ENCODE measurements at places on chromosomes 12 and 14.

GRCh38 chr12:67357376-67358125 lies 88.4 kb downstream of the CAND1 start:
- DNase-seq: no peak

- DNase-seq: no peak
Observed at GRCh38 chr14:69040353-69040752, 61.3 kb upstream of the ACTN1 start.

- DNase-seq: no peak
Observed at GRCh38 chr12:87405918-87406317, 623.3 kb downstream of the C12orf50 start.

- DNase-seq: no peak
Observed at GRCh38 chr14:25677111-25677510, 627.2 kb upstream of the STXBP6 start.

DNA sequence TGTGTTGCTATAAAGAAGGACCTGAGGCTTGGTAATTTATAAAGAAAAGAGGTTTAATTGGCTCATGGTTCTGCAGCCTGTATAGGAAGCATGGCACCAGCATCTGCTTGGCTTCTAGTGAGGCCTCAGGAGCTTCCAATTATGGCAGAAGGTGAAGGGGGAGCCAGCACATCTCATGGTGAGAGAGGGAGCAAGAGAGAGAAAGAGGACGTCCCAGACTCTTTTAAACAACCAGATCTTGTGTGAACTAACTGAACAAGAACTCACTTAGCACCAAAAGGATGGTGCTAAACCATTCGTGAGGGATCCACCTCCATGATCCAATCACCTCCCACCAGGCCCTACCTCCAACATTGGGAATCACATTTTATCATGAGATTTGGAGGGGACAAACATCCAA lies 6.1 kb upstream of the SNAPC1 start:
- no peak for DNase-seq

DNA sequence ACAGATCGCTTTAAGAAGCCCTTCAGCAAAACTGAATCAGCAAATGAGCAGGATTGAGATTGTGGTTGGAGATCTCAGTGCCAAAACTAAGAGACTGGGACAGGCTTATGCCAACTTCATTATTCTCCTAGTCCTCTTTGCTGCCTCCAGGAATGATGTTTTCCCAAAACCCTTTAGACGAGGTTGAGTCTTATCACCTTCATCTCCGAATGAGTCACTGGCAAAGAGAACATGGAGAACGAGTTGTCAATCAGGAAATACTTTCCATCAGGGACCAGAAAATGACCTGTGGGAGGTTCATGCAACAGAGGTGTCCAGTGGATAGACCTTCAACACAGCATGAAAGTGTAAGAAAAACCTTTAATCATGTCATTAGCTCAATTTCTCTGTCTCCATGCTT lies 461.5 kb downstream of the RMST start:
- no peak for DNase-seq

GRCh38 chr12:45701296-45701695 lies 28.2 kb upstream of the ARID2 start:
- no peak for DNase-seq

DNA sequence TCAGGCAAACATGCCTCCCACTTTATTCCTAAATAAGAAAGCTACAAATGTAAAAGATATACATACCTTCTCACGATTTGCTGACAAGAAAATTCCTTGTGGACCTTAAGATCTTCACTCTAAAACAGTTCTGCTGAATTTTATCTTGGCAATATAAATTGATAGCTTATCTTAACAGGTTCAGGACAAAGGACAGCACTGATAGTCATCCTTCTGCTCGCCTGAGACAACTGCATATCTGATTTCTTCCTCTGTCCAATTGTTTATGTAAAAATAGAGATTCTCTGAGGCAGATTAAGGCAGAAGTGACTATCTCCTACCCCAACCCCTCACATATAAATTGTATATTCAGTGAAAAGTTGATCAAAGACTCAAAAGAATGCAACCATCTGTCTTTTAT lies 44.9 kb downstream of the CAPZA3 start:
- DNase-seq: no peak

DNA sequence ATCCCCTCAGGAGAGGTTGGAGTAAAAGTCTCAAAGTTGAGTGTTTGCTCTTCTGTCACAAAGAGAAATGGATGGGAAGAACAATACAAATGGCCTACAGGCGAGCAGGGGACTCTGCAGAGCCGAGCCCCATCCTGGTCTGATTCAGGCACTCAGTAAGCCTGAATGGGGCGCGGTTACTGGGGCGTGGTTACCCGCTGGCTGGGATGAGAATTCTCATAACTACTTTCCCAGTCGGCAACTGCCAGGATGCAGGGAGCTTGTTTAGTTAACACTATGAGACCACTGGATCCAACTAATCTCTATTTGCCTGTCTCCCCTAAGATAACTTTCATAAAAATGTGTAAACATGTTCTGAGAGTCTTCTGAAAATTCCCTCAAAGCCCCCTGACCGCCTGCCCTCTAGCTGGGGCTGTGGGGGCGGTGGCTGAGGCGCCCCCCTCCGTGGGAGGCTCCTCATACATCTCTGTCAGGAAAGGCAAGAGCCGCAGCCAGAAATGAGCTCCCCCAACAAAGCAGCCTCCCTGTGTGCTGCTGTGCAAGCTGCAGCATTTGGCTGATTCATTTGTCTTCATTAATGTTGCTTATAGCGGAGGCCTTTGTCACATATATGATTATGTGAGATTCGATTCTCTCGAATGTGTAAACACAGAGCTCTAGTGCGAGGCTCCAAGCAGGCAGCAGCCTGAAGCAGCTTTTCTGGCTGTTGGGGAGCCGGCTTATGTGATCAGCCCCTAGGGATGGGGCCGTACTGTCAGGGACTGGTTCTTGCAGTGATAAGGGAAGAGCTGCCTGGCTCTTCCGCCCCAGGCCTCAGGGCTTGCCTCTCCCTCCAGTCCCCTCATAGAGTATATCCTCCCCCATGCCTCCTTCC lies 126.1 kb upstream of the ARHGAP5 start:
- peak; percentile 20 for DNase-seq

GRCh38 chr12:48340943-48341342 lies 9.8 kb downstream of the ZNF641 start:
- DNase-seq: no peak

DNA sequence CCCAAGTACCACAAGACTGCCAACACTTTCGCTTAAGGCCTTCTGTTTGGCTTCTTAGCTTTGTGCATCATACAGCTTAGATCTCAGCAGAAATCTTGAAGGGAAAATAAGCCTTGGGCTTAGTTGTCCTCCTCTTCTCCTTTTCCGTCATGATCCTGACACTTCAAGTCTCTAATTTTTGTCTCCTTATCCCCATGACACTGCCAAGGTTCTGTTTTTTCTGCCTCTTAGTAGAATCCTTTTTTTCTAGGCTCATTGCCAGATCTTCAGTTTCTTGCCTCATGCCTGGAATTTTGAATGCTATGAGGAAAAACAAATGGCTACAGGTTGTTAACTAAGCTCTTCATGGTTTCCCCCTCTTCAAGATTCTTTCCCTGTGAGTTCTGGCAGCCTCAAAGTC lies 450.4 kb downstream of the LRFN5 start:
- no peak for DNase-seq

DNA sequence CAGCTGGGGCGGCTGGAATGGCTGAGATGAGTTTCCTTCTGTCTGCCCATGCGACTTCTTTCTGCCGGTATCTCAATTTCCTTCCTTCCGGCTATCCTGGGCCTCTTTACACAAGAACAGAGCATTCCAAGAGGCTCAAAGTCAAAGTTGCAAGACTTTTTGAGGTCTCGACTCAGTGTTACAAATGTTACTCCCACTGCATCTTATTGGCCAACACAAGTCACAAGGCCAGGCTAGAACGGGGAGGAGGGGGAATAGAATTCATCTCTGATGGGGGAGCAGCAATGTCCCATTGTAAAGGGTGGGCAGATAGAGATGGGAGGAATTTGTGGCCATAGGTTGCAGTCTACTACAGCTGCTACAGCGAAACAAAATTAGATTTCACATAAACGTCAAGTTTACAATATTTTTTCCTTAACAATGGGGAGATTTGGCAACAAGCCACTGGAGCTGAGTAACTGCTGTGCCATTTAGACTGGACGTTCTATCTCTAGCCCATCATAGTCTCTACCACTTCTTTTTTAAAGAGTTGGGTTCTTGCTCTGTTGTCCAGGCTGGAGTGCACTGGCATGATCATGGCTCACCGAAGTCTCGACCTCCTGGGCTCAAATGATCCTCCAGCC lies 9.5 kb upstream of the NYNRIN start:
- DNase-seq: no peak

GRCh38 chr14:59154373-59154772 lies 34.1 kb upstream of the DAAM1 start:
- DNase-seq: no peak

Data from NCI-H526 (cell line).